ENCODE measurements at places on chromosomes 4 and X.

- DNase-seq, result peak; percentile 68
Measured at GRCh38 chr4:82293304-82293703, 80.5 kb downstream of the HNRNPD start.

DNA sequence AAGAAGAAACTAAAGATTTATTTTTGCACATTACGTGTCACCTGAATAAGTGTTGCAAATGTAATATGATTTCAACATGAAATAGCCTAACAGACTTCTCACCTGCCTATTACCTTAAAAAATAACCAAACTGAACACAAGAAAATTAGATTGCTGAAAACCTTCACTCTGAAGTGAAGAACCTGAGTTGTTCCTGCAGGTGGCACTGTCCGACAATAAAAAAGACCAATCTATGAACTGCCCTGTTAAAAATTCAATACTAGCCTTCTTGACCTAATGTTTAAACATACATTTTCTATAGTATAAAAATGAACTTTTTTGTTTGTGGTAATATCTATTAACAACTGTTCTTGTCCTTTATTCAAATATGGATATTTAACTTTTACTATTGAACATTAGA lies 69.2 kb upstream of the PNPLA4 start:
- DNase-seq, result peak; percentile 26

DNA sequence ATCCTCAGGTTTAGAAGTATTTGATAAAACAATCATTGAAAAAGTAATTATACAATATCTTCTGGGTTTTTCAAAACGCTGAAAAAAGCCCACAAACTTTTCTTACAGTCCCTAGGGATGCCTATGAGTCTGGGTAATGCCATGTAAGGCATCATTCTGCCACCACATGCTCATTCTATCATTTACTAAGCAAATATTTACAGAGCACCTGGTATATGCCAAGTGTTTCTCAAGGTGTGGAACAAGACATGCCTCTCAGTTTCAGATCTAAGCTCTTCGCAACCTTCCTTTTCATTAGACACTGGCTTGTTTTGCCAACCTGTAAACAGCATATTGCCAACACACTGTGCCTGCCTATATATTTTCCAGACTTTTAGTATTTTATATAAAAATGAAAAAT lies 17.7 kb downstream of the MID1 start:
- DNase-seq, result no peak

GRCh38 chrX:19675731-19676130 lies 160.4 kb upstream of the MAP3K15 start:
- DNase-seq, result no peak

GRCh38 chrX:7690842-7691241 lies 152.1 kb upstream of the VCX start:
- no peak for DNase-seq

GRCh38 chr4:147981305-147981704 lies 249.4 kb downstream of the ARHGAP10 start:
- no peak for DNase-seq

DNA sequence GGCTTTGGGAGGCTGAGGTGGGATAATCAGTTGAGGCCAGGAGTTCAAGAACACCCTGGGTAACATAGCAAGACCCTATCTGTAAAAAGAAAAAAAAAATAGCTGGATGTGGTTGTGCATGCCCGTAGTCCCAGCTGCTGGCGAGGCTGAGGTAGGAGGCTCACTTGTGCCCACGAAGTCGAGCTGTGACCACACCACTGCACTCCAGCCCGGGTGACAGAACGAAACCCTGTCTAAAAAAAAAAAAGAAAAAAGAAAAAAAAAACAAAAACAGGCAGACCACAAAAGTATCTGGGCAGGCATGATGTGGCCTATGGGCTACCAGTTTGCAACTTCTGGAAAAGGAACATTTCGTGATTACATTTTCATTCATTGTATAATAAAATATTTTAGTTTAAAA lies 38.1 kb upstream of the RASGEF1B start:
- DNase-seq, result no peak

DNA sequence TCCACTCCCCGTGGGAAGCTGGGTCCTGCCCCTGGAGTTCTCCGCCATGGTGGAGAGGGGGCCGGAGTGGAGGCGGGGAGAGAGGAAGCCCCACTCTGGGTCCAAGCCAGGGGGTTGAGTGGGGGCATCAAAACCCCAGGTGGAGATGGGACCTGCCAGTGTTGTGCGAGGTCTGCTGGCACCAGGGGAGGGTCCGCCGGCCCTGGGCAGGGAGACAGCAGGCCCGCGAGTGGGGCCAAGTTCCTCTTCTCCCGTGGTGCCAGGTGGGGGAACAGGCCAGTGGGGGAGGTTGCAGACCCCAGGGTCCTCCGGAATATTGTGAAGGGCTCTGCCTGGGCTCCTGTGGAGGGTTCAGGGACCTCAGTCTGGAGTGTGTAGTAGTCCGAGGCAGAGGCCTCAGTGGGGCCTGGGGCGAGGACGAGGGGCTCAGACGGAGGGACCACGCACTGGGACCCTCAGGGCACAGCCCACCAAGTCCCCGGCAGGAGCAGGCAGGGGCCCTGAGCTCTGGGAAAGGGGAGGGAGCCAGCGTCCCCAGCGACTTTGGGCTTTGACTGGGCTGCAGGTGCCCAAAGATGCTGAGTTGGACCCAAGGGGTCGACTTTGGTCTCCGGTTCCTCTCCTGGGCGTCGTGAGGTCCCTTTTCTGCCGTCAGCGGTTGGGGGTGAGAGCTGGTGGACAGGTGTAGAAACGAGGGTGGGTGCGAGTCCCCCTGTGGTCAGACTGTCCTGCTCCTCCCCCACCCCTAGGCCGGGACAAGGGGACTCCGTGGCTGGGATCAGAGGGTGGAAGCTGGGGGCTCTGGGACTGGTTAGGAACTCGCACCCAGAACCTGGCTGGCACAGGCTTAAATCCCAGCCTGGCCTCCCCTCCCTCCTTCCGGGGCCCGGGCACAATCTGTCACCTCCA lies 43.8 kb upstream of the NKX1-1 start:
- no peak for DNase-seq

- DNase-seq, result no peak
Measured at GRCh38 chrX:39492497-39493162, 605.1 kb downstream of the BCOR start.

- DNase-seq, result no peak
Measured at GRCh38 chr4:10872833-10873517, 188.4 kb upstream of the CLNK start.

DNA sequence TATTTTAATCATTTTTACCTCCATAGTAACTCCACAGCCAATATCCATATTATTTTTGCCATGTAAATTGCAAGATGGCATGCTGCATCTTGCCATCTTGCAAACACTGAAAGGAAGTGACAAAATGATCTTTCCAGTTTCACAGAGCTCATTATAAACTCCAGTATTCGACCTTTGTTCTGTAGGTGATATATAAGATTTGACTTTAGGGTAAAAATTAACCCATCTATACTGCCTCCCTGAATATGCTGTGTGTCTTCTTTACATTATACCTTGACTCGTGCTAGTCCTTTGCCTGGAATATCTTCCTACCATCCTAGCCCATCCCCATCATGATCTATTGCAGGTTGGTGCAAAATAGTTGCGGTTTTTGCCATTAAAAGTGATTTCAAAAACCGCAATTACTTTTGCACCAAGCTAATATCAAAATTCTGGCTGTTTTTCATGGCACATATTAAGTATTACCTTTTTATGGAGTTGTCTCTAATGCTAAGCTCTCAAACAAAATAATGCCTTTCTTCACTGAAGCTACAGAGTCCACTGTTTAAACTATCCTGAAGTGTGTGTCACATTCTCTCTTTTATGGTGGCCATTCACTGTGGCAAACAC lies 161.1 kb downstream of the PCDH19 start:
- no peak for DNase-seq

- no peak for DNase-seq
Measured at GRCh38 chrX:115679460-115679859, 118.5 kb downstream of the PLS3 start.

- no peak for DNase-seq
Measured at GRCh38 chr4:172134521-172134920, 321.3 kb downstream of the GALNTL6 start.

DNA sequence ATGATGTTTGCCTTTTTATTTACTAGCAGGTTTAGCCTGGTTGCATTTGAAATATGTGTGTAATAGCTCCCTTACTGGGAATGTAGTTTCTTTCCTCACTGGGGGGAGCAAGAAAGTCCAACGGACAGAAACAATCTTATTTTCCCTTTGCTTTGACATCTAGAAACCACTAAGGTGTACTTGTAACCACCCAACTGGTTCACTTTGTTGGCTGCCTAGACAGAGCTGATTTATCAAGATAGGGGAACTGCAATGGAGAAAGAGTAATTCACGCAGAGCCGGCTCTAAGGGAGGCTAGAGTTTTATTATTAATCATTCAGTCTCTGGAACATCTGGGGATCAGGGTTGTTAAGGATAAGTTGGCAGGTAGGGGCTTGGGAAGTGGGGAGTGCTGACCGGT lies 30.3 kb downstream of the XG start:
- no peak for DNase-seq

- DNase-seq, result no peak
Measured at GRCh38 chrX:86241547-86241946, 93.3 kb downstream of the DACH2 start.

DNA sequence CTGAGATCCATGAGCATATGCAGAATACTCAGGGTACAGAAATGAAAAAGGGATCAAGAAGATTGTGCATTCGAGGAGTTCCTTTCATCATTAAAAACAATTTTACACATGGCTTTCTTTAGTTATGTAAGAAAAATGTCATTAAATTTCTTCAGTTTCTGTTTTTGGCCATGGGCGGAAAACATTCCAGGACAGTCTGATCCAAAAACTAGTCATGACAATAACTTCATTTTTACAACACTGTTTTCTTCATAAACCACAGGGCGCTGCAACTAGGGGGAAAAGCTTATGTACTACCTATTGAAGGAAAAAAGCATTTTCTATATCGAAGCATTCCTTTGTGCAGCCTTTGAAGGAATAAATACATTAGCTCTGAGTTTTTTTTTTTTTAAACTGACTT lies 28.2 kb downstream of the IL13RA1 start:
- DNase-seq, result no peak

DNA sequence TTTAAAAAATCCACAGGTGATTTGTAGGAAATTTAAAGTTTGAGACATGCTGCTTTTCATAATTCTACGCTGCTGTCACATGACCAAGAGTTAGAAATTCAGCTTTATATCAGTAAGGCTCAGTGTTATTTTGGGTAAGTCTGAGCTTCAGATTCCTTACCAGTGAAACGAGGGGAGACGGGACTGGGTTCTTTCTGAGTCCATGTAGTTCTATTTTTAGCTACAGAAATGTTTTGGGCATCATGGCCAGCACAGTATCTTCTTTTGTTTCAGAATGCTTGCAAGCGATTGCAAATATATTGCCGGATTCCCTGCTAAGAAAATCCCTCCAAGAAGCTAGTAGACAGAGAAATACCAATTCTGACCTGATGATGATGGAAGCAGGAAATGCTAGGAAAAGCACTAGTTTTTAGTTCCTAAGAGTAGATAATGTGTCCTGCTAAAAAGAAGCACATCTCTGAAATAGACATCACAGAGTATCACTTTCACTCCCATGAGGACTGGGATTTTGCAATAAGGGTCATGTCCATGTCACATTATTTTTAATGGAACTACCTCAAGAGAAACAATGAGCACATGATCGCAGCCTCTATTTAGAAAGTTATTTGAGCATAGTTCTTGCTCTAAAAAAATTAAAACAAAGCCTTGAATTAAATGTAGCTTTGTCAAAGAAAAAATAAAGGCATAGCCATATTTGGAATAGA lies 10.9 kb downstream of the ATP1B4 start:
- no peak for DNase-seq

DNA sequence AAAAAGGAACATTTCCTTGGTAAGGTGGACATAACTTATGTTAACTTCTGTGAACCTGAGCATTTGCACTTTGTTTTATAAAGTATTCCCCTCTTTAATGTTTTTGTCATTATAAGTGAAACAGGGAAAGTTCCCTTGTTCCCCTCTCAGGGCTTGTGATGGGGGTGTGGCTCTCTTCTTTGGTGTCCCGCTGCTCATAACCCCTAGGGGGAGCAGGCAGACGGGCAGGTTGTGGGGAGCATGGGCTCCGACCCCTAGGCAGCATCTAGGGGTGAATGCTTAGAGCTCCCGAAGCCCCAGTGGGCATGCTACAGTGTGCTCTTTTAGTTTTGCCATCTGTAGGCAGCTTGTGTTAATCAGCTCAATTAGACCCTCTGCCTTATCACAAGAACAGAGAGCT lies 200.4 kb downstream of the DACH2 start:
- no peak for DNase-seq

- DNase-seq, result no peak
Measured at GRCh38 chrX:7948483-7948882, 21.3 kb upstream of the PNPLA4 start.

DNA sequence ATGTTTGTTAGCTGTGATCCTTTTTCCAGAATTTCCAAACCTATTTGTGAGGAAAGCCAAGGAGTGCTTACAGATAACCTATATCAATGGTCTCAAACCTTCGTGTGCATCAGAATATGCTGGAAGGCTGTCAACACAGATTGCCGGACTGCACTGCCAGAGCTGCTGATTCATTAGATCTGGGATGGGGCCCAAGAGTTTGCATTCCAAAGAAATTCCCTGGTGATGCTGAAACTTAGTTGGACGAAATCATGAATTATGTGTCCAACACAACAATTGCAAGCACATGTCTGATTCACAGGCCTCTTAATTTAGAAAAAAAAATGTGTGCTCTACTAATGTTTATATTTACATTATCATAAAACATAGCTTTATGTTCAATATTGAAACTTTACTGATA lies 544.0 kb upstream of the AMOT start:
- DNase-seq, result no peak

DNA sequence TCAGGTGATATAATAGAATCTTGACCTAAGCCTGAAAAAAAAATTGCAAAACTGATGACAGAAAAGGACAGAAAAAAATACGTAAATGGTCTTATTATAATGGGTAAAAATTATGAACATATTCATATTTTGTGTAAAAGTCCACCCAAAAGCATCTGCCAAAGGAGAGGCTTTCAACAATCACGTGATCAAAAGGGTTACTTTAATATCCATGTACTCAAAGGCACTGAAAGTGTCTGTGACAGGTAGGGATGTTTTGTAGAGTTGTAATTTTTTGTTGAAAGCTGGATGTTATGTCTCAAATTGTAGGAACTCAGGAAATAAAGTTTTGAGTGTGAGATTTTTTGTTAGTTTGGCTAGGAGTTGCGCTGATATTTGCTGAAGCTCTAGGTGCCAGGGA lies 144.8 kb upstream of the GALNTL6 start:
- no peak for DNase-seq

- DNase-seq, result no peak
Measured at GRCh38 chrX:8005678-8006347, 78.6 kb upstream of the PNPLA4 start.

All from CD4-positive, alpha-beta T cell treated with Interleukin-4 for 4 hours (primary cell).